ENCODE measurements at places on chromosomes 1 and 21. TPM values are rescaled to one million over a fixed set of nuclear protein-coding genes. Genes with fewer than 3 reads are reported as not detected.

The SPRR2E gene
- not detected for total RNA-seq

The SPATA21 gene
- not detected for total RNA-seq

The AGTRAP gene
- total RNA-seq = 19.5 TPM

The NCAM2 gene
- total RNA-seq = 1.6 TPM

The PDE4B gene
- 14.8 TPM for total RNA-seq

The ZNF648 gene
- not detected for total RNA-seq

The ASCL5 gene
- not detected for total RNA-seq

The OR6K3 gene
- total RNA-seq = not detected

The WNT4 gene
- total RNA-seq = not detected

The CA6 gene
- not detected for total RNA-seq

The AIRE gene
- total RNA-seq = not detected

The CHML gene
- total RNA-seq = 1.6 TPM

The SERINC2 gene
- total RNA-seq = 343 TPM

The GJA4 gene
- 5.2 TPM for total RNA-seq

The OR10T2 gene
- total RNA-seq = not detected

The PIK3R3 gene
- total RNA-seq = 3.0 TPM

The CBS gene
- total RNA-seq = 0.40 TPM

The CD1C gene
- total RNA-seq = 2.1 TPM

Data from transverse colon (tissue), 4 donors.